ENCODE measurements at places on chromosomes 6 and 20.
A peak's percentile ranks its signal among the peaks of the same experiment; 100 is the strongest.

DNA sequence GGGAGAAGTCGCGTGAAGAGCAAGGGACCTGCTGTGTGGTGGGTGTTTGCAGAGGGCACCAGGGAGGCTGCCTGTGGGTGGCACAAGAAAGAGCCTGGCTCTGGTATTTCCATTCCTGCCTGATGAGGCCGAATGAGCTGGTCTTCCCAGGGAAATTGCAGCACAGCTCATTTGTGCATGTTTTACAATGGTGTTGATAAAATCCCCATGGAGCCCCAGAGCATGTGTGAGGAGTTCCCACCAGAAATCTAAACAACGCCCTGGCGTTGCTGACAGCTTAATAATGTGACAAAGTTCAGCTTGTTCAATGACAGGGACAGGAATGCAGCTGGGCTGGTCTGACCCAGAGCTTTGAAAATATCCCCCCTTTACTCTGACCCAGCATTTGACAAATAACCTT is 135.5 kb downstream of the CLIC5 start:
- no peak for DNase-seq

GRCh38 chr6:166253281-166253681 is 54.9 kb downstream of the PRR18 start:
- DNase-seq, result peak; percentile 41

- DNase-seq, result no peak
These were observed 95.7 kb downstream of the FILIP1 start for GRCh38 chr6:75397656-75398465.

DNA sequence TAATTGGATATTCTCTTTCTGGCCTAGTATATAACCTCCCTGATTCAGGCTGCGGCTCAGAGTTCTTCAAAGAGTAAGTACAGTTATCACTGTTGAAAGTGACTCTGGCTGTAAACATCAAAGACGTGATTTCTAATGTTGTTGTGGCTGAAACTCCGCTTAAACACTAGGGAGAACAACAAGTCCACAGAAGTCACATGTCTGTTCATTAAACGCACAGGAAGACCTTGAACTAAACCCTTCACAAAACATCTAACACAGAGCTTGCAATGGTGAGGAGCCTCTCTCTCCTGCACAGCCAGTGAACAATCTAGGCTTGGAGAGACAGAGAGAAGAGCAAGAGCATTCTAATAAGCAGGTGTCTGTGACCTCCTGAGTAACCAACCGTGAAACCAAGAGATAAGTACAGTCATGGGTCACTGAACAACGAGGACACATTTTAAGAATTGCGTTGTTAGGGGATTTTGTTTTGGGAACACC is 249.3 kb downstream of the PRKN start:
- no peak for DNase-seq

DNA sequence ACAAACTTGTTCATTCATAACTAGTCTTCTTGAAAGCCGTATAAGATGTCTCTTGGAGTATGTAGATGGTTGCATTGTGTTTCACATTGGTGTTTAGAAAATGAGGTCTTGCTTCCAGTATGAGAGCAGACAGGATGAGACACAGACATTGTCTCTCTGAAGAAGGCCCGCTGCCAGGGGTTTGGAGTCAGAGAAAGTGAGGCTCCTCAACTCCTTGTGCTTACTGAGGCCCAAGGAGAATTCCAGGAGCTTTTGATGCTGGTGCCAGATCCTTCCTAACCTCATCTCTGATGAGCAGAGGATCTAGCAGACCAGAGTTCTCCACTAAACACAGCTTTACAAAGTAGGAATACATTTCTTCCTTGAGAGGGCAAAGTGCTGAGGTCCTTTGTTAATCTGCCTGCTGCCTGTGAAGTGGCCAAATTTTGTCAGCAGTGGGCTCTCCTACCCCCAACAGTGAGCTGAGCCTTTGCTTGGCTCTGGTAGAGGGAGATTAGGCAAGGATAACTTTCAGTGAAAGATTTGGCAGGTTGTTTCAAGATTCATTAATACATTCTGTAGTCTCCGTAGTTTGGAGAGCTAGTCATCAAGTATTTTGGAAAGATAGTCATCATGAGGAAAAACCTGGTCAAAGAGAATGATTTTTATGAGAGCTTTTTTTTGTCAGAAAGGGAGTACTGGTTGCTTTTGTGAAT is 9.7 kb downstream of the MAPRE1 start:
- DNase-seq, result no peak

GRCh38 chr20:48832405-48832730 is 4.6 kb upstream of the PREX1 start:
- DNase-seq, result no peak

GRCh38 chr20:62891111-62891510 is 29.5 kb upstream of the TCFL5 start:
- peak; percentile 52 for DNase-seq

DNA sequence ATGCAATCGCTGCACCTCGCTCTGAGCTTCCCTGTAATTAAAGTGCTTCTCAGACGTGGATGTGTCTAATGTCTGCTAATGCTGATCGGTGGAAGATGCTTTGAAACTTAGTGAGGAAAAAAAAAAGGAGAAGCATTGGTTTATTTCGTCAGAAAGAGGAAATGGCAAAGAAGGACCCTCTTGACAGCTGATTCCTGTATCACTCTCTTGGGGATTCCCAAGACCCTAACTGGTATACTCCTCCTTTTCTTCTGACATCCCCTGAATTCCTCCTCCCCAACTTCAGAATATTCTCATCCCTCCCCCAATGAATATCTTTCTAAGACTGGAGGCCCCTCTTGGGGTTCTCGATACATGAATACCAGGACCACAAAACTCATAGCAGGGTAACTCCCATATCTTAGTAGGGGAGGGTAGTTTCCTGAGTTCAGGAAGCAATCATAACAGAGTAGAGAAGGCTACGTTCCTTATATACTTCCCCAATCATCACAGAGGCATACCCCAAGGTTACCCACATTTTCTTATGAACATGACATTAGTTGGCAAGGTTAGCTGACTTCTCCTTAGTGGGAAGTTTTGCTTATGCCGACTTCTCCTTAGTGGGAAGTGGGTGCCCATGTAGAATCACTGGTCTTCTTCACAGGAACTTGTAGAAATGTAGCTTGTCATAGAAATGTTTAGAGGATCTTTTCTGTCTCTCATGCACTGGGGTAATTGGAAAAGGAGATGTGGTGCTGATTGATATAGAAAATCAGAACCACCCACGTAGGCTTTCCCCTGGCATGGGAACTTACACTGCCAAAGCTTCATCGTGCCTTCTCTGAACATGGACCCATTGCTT is 63.8 kb upstream of the ATXN1 start:
- DNase-seq, result no peak

GRCh38 chr6:21134356-21134755 is 459.2 kb upstream of the SOX4 start:
- no peak for DNase-seq

DNA sequence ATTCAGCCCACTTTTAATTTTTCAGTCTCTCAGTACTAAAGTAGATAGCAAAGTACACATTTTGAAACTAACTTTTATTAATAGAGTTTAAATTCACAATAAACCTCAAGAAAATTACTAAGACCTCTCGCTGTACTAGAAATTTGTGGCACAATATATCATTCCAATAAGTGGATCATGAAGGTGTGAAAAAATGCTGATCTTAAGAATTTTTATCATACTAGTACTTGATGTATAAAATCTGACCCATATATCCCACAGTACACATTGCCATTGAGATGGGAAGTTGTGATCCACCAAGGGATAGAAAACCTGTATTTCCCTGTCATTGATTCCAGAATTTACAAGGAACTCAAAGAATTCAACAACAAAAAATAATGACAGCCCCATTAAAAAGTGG is 85.7 kb downstream of the DCDC2 start:
- no peak for DNase-seq

GRCh38 chr6:153092082-153093013 is 38.7 kb downstream of the RGS17 start:
- no peak for DNase-seq

DNA sequence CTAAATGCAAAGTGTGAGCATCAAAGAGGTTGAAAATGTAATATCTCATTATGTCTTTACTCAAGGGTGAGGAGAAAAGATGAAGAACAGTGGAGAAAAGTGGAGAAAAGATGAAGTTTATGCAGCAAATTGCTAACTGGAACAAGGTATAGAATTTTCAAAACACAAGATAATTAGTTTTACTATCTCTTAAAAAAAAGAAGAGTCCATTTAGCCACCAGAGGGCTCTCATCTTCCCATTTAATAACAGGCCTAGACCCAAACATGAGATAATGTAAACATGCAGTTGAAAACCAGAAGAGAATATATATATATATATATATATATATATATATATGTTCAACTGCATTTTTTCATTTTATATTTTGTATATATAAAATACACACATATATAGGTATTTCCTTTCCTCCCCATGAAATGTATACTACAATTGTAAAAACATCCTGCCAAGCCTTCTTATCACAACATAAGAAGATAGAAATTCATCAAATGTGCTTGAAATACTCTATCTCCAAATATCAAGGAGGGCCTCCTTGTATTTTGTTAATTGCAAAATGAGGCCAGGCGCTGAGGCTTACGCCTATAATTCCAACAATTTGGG is 78.4 kb downstream of the ADTRP start:
- DNase-seq, result peak; percentile 38

DNA sequence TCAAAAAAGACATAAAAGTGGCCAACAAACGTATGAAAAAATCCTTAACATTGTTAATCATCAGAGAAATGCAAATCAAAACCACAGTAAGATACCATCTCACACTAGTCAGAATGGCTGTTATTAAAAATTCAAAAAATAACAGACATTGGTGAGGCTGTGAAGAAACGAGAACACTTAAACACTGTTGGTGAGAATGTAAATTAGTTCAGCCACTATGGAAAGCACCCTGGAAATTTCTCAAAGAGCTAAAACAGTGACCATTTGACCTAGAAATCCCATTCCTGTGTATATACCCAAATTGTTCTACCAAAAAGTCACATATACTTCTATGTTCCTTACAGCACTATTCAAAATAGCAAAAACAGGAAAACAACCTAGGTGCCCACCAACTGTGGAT is 24.9 kb upstream of the NT5E start:
- DNase-seq, result no peak

DNA sequence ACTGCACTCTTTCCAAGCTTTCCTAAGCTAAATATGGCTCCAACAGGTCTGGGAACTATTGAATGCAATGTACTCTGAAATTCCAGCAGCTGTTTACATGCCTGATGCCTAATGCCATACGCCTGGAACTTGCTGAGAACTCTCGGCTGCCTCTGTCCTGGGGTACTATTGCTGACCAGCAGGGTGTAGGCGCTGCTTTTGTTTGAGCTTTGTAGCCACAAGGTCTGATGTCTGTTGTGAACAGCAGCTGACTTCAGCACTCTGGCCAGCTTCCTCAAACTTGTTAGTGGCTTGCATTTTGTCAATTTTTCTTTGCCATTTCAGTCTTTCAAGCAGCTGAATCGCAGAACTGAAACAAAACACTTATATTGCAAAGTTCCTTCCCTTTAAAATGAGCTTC is 26.7 kb downstream of the SAYSD1 start:
- peak; percentile 42 for DNase-seq

DNA sequence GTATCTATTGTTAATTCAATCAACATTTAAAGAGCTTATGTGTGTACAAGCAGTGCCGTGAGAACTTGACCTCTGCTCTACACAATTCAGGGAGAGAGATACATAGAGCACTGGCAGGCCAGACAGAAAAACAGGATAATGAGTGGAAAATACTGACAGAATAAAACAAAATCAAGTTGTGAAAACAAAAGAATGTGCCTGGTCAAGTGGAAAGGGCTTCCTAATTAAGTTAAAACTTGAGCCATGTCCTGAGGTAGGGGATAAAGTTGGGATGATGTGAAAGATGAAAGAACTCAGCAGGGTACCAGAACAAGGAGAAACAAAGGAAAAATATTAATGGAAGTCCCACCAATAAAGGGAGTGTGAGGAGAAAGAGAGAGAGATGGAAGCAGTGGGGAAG is 672.8 kb downstream of the GRIK2 start:
- no peak for DNase-seq

DNA sequence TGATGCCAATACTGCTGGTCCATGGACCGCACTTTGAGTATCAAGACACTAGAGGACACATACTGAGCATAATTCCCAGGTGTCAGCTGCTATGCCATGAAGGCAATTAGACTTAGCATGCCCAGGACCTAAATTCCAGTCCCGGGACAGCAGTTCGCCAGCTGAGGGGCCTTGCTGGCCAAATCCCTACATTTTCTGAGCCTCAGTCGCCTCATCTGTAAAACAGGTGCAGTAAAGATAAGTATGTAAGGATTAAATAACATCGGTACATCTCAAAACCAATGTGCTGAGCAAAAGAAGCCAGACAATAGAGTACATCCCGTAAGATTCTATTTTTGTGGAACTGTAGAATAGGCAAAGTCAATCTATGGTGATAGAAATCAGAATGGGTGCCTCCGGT is 1.0 kb downstream of the BFSP1 start:
- DNase-seq, result no peak

GRCh38 chr20:61254881-61255626 is 3.0 kb downstream of the CDH4 start:
- DNase-seq, result no peak

DNA sequence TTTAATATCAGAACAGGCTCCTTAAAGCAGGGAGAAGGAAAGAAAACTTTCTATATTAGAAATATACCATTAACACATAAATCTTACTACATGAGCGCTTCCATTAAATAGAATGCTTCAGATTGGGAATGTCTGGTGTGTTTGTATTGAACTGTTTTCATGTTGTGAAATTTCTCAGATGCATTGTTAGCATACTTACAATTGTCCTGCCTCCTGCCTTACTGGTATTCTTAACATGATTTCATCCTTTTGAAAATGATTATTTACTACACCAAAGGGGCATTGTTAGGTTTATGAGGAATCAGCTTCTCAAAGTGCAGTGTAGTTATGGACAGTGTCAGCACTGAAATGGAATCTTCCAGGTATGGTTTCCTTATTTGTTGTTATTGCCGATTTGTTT is 145.6 kb downstream of the MTFR2 start:
- DNase-seq, result no peak

- DNase-seq, result no peak
These were observed 233.0 kb downstream of the GMPR start for GRCh38 chr6:16471222-16471909.

DNA sequence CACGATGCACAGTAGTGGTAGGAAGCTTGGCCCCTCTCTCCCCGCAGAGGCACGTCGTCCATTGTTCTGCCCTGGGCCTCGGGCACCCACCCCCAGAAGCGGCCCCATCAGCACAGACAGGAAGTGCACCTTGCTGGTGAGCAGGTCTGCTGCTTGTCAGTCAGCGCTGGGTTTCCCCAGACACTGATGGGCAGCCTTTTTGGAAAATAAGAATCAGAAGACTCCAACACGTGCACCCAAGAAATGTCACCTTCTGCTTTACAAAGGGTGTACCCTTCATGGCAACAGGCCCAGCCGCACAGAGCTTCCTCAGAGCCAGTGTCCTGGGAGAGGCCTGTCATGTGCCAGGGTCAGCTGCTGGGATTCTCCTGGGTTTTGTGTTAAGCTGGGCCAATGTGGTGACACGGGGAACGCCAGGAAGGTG is 34.7 kb upstream of the IRF4 start:
- no peak for DNase-seq

Data from activated CD8-positive, alpha-beta T cell treated with anti-CD3 and anti-CD28 coated beads, Interleukin-2, amount 10 ng/mL, durations not matched to agents 7 days and 5 days (primary cell).